Stimulated activated CD8-positive, alpha-beta memory T cell treated with anti-CD3 and anti-CD28 coated beads, Interleukin-7, amount 100 ng/mL, for 1 hour (primary cell): ENCODE measurements at places on chromosomes 11 and 22.

- no peak for DNase-seq
These were observed 970.5 kb upstream of the CCDC90B start for GRCh38 chr11:84256618-84257017.

- DNase-seq: no peak
These were observed 29.5 kb upstream of the APOA1 start for GRCh38 chr11:116866804-116867455.

GRCh38 chr11:68028802-68029545, 1.5 kb upstream of the NDUFS8 start:
- DNase-seq: no peak

DNA sequence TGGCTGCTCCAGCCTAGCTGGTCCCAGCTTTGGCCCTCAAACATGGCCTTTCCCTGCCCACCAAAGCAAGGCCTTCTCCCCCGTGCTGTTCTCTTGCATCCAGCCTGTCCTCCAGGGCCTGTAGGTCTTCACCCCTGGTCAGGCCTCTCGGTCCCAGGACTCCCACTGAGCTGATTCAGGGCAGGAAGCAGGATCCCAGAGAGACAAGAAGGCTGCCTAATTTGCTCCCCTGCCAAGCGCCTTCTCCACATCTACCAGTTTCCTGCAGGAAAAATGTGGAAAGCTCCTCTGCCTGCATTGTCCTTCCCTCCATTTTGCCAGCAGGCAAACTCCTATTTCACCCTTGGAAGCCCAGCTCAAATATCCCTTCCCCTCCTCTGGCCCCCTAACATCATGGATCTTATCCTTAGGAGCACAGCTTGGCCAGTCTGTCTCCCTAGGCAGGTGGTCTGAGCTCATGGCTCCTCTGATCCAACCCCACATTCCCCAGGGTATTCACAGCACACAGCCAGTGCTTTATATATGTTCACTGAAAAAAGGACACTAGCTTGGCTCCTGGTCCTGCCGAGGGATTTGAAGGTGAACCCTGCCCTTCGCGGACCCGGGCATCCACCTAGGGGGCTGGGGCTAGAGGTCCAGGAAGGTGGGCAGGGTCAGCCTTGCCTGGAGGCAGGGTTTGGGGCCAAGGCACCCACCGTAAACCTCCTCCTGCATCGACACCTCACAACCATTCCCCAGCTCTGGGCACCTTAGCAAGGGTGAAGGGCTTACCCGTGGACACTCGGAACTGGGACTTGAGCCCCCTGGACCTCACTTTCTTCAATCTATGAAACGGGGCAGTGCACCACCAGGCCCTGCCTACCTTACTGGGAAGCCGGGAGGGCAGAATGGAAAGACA, 968 bp downstream of the RHBDD3 start:
- DNase-seq: no peak

DNA sequence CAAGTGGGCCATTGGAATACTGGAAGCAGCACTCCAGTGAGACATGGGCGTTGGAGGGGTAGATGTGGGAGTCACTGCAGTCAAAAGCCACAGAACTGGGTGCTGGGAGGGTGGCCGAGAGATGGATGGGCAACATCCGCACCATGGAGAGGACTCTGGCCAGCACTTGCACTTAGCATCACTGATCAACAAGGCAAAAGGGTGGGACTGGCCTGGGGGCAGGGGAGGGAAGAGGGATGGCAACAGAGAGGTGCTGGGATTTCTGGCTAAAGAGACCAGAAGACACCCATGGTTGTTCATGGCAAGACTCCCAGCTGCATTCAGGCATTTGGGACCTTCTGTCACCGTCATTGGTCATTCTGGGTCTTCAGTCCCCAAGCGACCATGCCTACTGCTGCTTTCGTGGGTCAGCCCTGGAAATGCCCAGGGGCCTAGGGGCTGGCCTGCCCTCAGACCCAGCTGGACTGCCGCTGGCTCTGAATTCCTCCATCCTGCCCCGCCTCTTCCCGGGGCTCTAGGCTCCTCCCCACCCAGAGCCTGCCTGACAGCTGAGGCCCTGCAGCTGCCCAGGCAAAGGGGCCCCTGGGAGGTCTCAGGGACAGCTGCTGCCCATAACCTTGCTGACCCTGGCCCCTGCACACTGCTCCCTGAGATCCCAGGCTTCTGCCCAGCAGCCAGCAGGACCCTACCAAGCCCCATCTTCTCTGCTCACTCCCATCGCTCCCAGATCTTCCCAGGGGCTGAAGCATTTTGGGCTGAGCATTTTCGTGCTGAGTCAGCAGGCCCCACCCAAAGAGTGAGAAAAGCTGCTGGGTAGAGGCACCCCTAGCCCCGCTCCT, 13.0 kb upstream of the CDC42EP2 start:
- DNase-seq: no peak

DNA sequence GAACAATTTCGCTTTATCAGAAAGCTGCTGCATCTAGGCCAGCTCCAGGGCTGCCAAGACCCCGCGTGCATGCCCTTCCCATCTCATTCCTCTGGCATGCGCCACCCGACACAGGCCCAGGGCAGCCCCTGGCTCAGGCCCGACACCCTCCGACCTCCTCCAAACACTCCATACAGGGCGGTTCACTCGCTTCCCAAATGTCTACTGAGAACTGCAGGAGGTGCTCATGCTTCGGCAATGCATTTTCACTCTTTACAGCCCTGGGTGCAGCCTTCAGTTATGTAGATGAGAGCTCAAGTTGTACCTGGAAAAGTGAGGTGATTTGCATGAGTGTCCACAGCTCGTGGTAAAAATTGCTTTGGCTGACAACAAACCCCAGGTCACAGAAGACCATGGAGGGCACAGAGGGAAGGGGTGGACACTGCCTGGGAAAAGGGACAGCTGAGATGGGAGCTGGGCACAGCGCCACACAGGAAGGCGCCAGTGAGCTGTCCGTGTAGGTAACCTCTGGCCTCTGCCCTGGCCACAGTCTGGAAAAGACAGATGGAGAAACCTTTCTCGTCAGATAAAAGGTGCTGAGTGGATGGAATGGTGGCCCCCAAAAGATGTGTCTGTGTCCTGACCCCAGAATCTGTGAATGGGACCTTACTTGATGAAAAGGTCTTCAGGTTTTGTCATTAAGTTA, 1351.9 kb downstream of the BRD1 start:
- DNase-seq: no peak

GRCh38 chr11:1075341-1075911, 752 bp downstream of the MUC2 start:
- DNase-seq: no peak

DNA sequence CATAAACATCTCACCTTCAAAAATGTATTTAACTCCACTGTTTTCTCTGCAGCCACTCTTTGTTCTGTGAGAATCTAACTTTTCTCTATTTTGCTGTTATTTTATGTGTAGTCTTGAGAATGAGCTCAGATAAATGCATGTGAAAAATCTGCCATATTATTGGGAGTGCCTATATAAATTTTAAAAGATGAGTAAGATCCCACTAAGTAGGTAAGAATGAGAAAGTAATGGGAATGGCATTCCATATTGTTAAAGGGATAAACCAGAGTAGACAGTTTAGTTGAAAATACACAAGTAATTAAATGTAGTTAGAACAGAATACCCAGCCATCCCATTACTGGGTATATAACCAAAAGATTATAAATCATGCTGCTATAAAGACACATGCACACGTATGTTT, 817.2 kb downstream of the FAM181B start:
- no peak for DNase-seq

DNA sequence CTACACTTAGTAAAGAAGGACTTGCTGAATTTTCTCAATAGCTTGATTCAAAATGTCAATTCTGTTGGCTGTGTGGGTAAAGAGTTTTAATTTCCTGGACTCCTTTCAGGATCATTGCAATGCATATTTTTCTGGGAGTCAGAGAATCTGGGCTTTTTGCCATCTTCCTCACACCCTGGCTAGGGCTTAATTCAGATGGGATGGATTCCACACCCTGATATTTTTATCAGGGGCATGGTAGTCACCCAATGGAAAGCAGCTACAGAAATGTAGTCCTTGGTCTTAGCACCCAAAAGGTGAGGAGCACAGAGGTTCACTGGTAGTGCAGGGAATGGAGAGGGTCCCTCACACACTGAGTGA, 79.3 kb downstream of the SGSM3 start:
- DNase-seq: no peak

DNA sequence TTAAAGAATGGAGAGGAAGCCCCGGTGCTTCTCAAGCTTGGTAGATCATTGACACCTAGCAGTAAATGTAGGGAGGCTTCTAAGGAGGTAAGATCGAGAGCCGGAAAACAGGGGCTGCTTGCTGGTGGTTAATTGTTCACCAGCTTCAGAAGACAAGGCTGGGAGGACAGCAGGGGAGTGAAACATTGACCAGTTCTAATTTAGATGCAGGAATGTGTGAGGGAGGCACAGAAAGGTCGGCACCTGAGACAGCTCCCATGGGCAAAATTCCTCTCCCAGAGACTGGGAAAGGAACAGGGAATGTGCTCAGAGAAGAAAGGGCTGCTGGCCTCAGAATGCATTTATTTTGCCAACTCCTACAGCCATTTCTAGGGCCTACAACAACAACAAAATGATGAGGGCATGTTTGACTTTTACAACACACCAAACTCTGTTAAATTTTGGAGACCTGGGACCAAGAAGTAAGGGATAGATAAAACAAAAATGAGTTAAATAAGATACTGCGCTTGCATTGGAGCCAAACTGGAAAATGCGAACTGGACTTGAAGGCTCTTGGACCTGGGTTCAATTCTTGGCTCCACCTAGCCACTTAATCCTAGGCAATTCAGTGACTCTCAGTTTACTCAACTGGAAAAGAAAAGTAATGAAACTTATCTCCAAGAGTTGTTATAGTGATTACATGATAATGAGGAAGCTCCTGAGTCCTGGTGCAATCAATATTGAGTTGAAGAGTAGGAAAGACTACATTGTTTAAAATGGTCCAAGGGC, 31.0 kb downstream of the FZD4 start:
- no peak for DNase-seq

GRCh38 chr11:70060611-70061293, 17.4 kb upstream of the ANO1 start:
- DNase-seq: no peak

- no peak for DNase-seq
These were observed 36.1 kb upstream of the SYT13 start for GRCh38 chr11:45322111-45322705.

- no peak for DNase-seq
These were observed 76.2 kb downstream of the PTPRJ start for GRCh38 chr11:48056325-48057183.

DNA sequence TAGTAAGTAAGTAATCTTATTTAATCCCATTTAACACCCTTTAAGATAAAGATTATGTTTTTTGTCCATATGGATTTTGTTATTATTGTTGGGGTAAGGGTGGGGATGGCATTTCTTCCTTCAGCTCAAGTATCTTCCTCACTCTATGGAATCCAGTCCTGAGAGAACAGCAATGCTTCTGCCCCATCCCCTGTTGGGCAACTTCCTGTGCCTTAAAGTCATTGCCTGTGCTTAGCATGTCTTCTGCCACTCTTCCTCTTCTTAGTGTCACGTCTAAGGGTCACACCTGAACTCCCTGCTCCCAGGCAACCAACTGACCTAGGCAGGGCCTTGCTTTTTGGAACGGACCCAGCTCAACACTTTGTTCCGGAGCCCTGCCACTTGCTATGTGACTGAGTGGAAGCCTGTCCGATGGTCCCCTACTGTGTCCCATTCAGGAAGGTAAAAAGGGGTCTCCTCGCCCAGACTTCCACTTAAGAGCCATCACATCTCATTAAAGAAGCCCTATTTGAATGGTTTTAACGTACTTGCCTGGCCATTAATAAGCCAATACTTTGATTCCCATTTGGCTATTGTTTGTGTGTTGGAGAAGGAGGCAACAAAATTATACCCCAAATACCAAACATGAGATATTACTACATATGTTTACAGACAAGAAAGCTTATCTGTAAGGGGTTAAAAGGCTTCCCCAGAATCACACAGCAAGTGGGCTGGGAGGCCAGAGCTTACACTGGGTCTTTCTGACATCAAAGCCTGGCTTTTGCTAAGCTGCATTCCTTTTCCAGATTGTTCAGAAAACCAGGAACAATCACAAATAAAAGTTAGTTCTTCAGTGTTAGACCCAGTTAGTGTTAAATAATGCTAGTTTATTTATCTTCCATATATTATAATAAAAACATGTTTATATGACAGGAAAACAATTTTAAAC, 59.2 kb downstream of the RAB38 start:
- no peak for DNase-seq

DNA sequence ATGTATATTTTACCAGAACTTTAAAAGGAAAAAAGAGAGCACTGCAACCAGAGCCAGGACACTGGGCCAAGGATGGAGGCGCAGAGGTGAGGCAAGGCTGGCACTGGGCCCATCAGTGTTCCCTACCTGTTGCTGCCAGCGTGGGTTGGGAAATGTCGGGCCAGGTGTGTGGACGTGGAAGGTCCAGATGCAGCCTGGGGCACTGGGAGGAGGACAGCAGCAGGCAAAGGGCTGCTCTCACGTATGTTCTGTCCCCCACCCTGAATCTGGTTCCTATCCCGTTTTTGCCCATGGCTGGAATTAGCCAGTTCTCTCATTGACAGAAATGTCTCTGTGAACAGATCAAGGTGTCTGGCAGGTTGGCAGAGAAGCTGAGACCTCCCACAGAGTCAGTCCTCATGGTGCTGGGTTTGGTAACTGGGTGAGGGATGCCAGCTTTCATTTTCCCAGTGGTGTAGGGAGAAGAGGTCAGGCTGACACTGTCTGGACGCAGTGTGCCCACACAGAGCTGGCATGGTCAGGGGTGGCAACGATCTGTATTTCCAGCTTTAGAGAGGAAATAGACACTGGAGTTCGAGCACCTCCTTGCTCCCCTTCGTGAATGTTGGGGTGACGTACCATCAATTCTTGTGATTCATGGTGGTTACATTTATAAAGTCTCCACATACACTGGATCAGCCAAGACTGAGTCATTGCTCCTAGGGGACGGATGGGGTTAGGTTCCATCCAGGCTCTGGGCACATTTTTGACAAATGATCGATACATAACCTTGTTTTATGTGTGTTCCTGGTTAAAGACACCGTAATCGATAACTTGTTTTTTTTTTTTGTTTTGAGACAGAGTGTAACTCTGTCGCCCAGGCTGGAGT, 4.3 kb upstream of the PNPLA3 start:
- no peak for DNase-seq

GRCh38 chr11:123045101-123045500, 16.8 kb downstream of the HSPA8 start:
- DNase-seq: no peak

DNA sequence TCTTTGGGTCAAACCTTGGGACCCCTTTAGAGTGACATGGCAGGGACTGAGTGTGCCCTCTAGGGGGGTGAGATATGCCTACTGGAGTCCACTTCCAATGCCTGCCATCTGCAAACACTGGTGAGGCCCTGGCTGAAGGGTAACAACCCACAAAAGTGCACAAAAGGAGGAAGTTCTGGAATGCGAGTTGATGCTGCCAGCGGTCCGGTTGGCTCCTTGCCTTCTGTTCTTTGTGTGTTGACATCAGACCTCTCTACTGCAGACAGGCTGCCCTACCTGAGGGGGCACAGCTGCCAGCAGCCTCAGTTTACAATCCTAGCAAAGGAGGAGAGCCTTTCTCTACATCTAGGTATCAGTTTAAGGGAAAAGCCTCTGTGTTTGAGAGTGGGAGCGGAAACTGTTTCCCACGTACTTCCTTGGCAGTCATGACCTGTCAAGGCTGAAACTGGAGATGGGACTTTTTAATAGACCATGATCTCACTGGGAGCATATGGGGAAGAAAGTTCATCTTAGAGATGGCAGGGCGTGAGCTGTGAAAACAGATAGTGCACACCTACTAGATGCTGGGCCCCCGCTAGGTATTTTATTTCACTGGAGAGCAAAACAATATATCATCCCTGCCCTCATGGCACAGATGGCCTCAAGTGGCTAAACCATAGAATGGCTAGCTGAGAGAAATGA, 27.2 kb downstream of the BMAL1 start:
- no peak for DNase-seq
